NCI-H524 (cell line): ENCODE measurements at places on chromosomes 3 and 15.

DNA sequence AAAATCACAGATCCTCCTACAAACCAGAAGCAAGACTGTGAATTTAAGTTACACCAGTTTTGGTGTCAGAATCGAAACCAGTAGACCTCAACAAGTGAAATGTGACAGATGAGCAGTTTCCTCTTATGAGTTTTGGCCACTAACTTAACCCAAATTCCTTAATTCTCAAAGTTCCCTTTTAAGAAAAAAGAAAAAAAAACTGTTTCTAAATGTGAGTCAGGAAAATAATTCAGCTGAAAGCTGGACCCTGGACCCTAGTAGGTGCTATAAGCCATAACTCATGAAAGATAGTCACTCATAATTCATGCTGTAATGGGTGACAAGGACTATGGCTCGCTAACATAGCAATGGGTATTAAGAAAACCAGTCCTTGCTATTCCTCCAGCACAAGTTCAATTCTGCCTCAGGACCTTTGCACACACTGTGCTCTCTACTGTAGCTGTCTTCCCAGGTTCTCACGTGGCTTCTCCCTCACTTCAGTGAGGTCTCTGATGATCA is 9.0 kb upstream of the THRB start:
- DNase-seq: no peak

DNA sequence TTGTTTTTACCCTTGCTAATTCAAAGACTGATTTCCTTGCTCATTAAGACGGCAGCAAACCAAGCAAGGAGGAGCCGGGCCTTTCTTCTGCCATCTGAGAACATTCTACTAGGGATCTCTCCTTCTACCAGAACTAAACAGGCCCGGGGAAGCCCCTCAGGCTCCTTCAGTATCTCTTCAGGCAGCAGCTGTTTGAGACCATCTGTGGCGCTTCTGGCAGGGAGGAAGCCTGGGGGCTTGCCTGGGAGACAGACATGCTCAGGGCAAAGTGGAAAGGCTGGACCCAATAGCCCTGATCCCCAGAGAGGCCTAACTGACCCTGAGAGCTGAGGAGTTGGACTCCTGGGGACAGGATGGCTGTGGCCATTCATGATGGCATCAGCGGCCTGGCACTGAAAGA is 67.9 kb downstream of the FEM1B start:
- DNase-seq: peak; percentile 91

DNA sequence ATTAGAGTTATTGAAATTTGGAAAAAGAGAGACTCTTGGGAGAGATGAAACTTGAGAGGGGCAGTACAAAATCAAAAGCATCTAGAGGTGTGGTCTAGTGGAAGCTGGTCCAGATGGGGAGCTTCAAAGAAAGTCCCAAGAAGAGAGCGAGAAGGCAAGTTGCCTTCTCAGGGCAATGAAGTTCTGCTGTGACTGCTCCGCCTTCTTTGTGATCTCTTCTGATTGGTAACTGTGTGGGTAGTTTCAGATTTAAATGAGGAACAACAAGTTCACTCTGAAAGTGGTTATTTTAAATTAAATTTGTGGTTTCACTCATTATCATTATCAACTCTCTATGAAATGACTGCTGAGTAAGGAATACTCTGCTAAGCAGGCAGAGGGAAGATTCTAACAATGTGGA is 233.3 kb downstream of the NLGN1 start:
- no peak for DNase-seq

- no peak for DNase-seq
These were observed 38.7 kb downstream of the WWTR1 start for GRCh38 chr3:149619136-149619535.

DNA sequence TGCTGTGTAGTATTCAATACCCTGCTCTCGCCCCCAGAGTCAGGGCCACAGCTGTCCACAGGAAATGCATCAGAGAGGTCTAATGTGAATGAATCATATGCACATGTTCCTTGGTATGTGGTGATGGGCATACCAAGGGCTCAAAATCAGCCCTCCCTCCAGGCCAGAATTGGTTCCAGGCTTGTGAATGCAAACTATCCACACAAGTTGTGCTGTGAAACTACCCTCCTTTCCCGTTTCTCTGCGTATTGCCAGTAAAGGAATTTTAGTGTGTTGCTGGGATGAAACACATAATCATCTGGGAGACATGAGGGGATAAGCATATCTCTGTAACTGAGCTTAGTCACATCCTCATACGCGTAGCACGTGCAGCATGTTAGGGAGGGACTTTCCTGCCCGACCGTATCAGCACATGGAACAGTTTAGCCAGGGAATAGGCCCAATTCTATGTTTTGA is 9.2 kb upstream of the MME start:
- DNase-seq: no peak

DNA sequence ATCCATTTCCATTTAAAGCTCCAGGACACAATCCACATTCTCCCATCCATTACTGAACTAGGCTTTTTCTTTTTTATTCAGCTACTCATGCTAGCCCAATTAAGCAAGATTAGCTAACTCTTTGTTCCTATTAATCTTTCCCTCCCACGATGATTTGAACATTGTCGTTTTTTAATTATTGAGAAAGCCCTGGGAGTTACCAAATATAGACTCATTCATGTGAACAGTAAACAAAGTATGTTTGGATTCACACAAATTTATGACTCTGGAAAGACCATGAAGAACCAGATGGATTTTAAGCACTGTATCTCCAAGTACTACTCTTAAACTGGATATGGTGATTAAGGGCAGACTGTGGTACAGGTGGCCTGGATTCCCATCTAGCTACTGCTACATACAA is 82.2 kb downstream of the STRIT1 start:
- no peak for DNase-seq

- DNase-seq: no peak
These were observed 337.8 kb upstream of the CBLB start for GRCh38 chr3:106206613-106207012.

- DNase-seq: no peak
These were observed 67.1 kb downstream of the KCNH8 start for GRCh38 chr3:19215427-19215826.

GRCh38 chr15:75349851-75350588 is 3.2 kb downstream of the NEIL1 start:
- DNase-seq: no peak

- no peak for DNase-seq
These were observed 2.1 kb downstream of the GHRL start for GRCh38 chr3:10290481-10291176.

DNA sequence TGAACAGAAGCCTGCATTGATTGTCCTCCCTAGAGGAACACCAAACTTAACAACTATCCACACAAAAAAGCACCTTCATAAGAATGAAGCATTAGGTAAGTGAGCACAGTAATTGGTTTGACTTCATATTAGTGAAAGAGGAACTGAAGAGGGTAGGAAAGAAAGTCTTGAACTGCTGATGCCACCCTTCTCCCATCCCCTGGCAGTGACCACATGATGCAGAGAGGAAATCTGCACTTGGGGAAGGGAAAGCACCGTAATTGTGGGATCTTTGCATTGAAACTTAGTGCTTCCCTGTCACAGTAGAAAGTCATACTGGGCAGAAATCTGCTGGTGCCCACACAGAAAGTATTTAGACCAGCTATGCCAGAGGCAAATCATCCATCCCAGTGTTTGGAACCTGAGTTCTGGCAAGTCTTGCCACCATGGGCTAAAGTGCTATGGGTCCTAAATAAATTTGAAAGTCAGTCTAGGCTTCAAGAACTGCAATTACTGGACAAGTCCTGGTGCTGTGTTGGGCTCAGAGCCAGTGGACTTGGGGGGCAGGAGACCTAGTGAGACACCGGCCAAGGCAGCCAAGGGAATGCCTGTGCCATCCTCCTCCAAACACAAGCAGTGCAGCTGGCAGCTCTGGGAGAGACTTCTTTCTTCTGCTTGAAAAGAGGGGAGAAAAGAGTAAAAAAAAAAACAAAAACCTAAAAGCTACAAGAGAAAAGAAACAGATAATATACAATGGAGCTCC is 63.6 kb downstream of the SLC15A2 start:
- no peak for DNase-seq

GRCh38 chr3:171977860-171978259 is 61.5 kb upstream of the FNDC3B start:
- no peak for DNase-seq

DNA sequence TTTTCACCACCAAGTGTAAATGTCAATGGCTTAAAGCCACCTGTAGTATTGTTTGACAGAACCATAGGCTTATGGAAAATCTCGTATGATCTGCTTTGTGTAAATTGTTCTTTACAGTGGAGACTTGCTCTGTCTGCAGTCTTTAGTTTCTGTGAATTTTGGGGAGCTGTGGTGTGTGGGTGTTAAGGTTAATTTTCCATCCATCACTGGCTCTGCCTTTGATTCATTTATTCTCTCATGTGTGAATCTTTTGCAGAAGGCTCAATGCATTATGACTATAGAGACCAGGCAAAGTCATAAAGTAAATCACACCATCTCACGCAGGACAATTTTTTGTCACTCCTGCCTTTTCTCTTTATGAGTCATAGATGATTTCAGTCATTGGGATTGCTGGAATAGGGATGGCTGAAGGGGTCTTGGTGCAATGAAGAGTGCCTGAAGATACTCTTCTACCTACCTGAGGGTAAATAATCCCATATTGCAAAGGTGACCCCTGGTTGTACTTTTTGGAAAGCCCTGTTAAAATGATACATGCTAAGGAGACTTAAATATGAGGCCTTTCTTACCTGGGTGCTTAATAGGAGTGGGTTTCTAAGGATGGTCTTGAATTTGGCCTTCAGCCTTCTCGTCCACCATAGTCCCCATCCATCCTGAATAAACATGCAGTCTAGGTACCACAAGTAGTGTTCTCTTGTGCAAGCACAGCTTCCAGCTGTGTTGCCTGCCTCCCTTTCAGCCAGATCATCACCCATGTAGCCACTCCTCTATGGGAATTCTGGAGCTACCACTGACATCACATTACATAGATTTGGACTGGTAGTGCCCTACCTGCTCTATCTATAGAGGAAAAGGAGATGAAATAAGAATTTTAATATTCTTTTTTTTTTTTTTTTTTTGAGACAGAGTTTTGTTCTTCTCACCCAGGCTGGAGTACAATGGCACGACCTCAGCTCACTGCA is 14.3 kb downstream of the TGFBR2 start:
- DNase-seq: no peak
